AG09309 (cell line): ENCODE measurements at places on chromosomes 7 and 10.

GRCh38 chr7:77959080-77959479, 160.5 kb downstream of the PHTF2 start:
- no peak for DNase-seq

DNA sequence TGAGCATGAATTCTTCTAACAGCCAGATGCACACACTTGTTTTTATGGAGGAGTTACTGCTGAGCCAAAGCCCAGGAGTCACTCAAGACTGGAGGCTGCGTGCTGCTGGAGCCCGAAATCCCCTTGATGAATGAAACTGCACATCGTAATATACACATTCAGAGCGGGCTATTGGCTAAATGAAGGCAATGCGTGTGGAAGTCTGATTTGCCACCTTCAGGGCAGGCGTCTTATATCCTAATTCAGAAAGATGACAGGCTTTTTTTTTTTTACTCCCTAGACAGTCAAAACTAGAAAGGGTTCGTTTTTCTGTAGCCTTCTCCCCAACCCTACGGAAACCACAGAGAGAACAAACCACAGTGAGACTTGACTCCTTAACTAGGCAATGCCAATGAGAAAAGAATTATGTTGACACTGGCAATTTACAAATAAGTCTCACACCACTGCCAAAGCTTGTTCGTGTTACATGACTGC, 227.2 kb upstream of the KLF14 start:
- DNase-seq = peak; percentile 76

GRCh38 chr10:11107948-11108347, 90.3 kb downstream of the CELF2 start:
- no peak for DNase-seq

DNA sequence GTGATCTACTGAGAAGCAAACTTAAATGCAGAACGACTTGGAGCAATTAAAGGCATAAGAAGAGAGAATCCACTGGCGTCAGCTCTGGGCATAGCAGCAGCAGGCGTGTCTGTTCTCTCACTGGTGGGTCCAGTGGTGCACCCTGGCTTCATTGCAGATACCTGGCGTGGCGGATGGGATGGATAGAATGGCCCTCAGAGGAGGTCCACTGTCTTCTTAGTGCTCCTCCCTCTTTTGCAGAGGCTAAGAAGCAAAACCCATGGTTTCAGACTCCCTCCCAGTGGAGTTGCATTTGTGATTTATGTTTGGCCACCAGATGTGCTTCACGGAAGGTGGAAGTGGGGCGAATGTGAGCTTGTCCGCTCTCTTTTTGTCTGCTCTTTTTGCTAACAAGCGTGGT, 28.4 kb upstream of the PRKAG2 start:
- DNase-seq = no peak

GRCh38 chr10:17923728-17924127, 28.0 kb upstream of the SLC39A12 start:
- peak; percentile 78 for DNase-seq

DNA sequence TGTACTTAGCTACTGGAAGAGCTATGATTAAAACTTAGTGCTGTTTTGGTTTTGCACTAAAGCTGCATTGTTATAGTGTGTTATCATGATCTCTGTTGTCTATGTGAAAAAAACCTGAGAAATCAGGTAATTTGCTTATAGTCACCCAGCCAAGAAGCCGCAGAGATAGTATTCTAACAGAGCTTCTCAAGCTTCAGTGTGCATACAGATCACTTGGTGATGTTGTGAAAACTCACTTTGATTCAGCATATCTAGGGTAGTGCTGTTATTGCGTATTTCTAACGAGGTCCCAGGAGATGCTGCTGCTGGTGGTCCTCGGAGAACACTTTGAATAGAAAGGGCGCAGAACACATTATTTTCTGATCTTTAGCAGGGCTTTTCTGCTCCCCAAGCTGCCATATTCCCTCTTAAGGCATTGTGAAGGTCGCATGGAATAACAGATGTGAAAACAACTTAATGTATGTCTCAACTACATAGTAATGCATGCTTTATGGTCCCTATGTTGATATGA, 68.4 kb upstream of the PDCD4 start:
- DNase-seq = no peak

DNA sequence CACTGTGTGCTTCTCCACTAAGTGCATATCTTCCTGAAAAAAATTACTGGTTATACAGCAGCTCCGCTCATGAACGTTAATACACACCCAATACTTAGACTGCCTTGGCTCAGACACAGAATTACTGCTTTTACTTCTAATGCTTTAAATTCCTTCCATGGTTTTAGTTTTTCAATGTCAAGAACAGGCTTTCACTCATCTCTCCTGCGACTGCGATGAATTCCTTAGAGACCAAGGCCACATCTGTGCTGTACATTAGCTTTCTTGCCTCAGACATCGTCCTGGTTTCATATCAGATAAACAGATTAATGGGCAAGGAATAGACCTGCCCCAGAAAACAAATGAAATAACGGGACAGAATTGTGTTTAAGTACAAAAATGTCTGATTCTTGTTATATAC, 120.2 kb downstream of the CYP26A1 start:
- no peak for DNase-seq

DNA sequence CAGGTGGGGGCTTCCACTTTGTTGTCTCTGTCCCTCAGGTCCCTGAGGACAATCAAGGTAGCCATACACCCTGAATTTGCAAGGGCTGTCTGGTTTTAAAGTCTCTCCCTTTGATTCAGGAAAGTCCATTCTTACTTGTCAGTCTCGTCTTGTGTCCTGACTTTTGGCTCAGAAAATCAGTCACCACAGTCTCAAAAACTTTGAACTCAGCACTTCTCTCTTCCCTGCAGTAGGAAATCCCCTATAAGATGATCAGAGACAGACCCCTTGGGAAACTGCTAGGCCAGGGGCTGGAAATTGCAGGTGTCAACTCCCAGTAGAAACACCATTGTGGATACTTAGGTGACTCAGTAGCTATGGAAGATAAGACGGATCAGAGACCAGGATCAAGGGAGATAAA, 73.1 kb downstream of the CDC123 start:
- no peak for DNase-seq
